Activated CD4-positive, alpha-beta memory T cell treated with anti-CD3 and anti-CD28 coated beads, Interleukin-2, amount 10 ng/mL, durations not matched to agents 7 days and 5 days (primary cell): ENCODE measurements at places on chromosomes 13 and 19.

DNA sequence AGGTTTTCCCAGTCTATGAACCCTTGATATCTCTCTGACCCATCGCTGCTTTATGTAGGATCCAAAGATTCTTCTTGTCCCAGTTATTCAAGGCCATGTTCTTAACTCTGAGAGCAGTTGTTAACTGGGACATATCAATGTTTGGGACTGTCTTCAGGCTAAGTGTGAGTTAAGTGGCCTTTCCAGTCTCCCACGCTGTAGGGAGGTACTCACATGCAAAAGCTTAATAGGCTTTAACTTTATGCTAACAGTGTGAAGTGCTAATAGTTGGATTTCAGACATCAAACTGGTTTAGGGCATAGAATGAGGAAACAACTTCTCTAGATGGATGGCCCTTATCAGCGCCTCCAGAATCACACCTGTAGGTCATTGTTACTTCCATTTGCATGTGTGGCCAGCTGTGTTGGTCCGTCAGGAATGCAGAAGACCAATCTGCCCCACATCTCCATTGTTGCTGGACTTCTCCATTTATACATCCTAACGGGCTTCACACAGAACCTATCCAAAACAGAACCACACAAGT, 104.7 kb upstream of the MBNL2 start:
- H3K27ac ChIP-seq = no peak overlapping the region
- H3K27me3 ChIP-seq = peaks cover 26% of the 10 kb centered on the region
- H3K4me1 ChIP-seq = peaks cover 2% of the 10 kb centered on the region
- H3K36me3 ChIP-seq = no peaks in the 10 kb centered on the region
- H3K4me3 ChIP-seq = no peak overlapping the region

DNA sequence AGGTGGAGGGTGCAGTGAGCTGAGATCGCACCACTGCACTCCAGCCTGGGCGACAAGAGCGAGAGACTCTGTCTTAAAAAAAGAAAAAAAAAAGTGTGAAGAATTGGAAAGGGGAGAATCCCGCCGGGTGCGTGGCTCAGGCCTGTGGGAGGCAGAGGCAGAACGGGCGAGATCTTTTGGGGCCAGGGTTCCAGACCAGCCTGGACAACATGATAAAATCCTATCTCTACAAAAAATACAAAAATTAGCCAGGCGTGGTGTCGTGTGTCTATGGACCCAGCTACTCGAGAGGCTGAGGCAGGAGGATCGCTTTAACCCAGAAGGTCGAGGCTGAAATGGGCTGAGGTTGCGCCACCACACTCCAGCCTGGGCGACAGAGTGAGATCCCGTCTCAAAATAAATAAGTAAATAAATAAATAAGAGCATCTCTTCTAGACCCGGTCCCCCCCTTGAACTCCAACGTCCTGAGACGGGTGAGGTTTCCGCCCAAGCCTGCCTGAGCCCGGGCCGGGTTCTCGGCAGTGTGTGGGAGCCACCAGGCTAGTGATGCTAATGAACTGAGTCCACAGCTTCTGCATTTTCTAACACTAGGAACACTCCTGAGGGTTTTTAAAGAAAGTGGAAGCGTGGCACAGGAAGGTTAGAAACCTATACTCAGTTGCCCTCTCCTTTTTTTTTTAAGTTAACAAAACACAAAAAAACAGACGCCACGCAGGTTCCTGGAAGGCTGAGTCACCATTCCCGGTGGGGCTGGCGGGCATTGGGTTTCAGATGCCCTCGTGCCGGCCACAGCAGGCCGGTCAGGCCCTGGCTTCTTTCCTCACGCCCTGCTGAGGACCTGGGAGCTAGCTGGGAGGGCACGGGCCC, 22.0 kb downstream of the GPX4 start:
- no peak for DNase-seq
- no peak overlapping the region for H3K27ac ChIP-seq
- H3K27me3 ChIP-seq = no peaks in the 10 kb centered on the region
- no peak overlapping the region for H3K4me3 ChIP-seq
- H3K36me3 ChIP-seq = peaks cover 43% of the 10 kb centered on the region
- peaks cover 35% of the 10 kb centered on the region for H3K4me1 ChIP-seq

DNA sequence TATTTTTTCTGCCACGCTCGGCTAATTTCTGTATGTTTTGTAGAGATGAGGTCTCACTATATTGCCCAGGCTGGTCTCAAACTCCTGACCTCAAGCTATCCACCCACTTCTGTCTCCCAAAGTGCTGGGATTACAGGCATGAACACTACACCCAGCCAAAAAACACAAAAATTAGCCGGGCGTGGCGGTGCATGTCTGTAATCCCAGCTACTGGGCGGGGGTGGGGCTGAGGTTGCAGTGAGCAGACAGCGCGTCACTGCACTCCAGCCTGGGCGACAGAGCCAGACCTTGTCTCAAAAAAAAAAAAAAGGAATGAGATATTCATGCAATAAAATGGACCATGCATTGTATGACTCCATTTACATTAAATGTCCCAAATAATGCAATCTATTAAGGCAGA, 32.2 kb downstream of the VASP start:
- H3K27ac ChIP-seq = no peak overlapping the region
- peaks cover 7% of the 10 kb centered on the region for H3K4me1 ChIP-seq
- H3K36me3 ChIP-seq = peaks cover 10% of the 10 kb centered on the region
- no peak for DNase-seq
- H3K27me3 ChIP-seq = no peaks in the 10 kb centered on the region

- H3K27ac ChIP-seq = no peak overlapping the region
- no peak overlapping the region for H3K4me3 ChIP-seq
- no peaks in the 10 kb centered on the region for H3K27me3 ChIP-seq
Observed at GRCh38 chr13:112740502-112741131, 50.8 kb downstream of the ATP11A start.

DNA sequence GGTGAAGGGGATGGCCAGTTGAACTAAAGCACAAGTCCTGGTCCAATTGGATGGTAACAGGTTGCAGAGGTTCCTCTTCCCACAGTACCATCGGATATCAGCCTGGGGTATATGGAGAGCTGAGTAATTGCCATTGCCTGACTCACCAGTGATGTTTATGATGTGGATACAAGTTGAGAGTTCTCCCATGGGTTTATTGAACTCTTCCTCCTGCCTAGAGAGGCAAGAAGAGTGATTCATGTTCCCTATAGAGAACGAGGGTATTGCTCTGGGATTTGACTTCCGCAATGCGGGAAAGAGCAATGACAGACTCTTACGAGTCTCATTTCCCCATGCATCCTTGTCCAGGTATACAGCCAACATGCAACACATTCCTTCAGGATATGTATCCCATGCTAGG, 111.3 kb upstream of the PCDH9 start:
- no peak overlapping the region for H3K27ac ChIP-seq
- H3K4me3 ChIP-seq = no peak overlapping the region
- H3K27me3 ChIP-seq = no peaks in the 10 kb centered on the region
